Fibroblast of skin of right biceps (primary cell): ENCODE measurements at places on chromosomes 5 and 9.

- peak; percentile 46 for DNase-seq
Observed at GRCh38 chr5:95962785-95963184, 1.1 kb upstream of the ELL2 start.

DNA sequence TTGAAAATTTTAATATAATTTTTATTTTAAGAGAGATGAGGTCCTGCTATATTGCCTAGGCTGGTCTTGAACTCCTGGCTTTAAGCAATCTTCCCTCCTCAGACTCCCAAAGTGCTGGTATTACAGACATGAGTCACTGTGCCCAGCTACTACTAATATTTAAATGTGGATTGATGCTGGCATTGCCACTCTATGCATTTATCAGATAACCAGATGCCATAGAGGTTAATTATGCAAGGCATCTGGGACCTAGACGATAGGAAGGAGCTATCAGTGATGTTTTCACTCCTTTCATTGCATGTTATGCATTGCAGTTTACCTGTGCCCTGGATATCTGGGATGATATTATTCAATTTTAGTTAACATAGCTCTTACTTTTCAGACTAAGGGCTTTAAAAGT, 127.0 kb downstream of the RPS23 start:
- DNase-seq: no peak

GRCh38 chr9:75909776-75910175, 19.3 kb downstream of the PCSK5 start:
- peak; percentile 30 for DNase-seq

GRCh38 chr5:17317473-17317872, 100.0 kb downstream of the BASP1 start:
- DNase-seq: no peak

GRCh38 chr9:112371060-112371459, 8.8 kb upstream of the HSDL2 start:
- DNase-seq: no peak

DNA sequence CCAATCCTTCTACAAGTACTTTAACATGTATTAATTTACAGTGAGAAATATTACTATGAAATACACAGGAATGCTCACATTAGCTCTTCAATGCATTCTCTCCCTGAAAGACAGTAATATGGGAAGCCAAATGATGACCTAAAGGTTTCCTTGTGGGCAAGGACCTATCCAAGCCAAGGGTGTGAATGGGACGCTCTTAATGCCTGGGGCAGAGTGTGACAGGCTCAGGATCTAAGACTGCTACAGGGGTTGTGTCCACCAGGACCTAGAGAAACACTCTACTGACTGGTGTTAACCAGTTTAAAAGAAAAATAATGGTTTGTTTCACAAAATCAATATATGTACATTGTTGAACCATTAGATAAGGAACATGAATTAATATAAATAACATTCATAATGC, 158.7 kb downstream of the FGF1 start:
- no peak for DNase-seq

- no peak for DNase-seq
Observed at GRCh38 chr5:26649000-26649399, 389.4 kb downstream of the CDH9 start.
